ENCODE measurements at places on chromosomes 12 and 14.

GRCh38 chr12:1291601-1292332, 300.7 kb downstream of the ERC1 start:
- DNase-seq, result no peak

DNA sequence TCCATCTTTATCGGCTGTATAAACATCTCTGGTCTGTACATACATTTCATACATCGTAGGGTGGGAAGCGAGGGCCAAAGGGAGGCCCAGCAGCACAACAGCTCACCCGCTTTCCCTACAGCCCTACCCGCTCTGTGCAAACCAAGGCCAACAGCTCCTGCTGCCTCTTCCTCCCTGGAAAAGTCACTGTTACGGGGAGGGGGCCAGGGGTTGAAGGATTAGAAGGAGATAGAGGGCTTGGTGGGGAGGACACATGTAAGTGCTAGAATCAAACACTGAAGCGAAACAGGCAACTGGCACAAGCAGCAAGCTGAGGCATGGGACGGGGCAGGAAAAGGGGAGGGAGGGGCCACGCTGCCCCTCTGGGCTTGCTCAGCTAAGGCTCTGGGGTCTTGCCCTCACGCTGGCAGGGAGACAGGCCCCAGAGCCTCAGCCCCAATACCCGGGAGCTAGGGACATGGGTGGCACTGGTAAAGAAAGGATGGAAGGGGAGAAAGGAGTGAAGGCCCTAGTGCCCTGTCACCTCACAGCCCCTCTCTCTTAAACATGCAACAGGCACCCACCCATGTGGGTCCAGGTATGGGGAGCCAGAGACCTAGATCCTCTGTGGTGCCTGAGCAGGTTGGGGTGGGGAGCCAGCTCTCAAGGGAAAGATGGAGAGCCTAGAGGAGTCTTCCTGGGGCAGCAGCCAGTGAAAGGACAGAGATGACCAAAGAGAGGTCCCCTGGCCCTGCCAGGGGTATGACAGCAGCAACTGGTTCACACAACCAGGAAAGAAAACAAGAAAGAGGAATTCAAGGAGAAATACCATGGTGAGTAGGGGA, 14.4 kb downstream of the SPRYD3 start:
- no peak for DNase-seq

DNA sequence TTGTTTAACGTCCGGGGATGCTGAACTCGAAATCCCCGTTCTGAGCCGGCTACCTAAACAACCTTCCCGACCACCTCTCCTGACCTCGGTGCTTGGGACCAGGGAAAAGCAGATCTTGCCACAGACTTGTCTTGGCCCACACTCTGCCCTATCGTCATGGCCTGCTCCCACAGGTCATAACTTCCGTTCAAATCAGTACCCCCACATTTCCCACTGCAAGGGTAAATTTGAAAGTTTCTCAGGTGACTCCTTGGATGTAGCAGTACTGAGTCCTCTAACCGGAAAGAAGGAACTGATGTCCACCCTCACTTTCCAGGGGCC, 612 bp upstream of the RBM23 start:
- no peak for DNase-seq

- no peak for DNase-seq
Observed at GRCh38 chr12:41663598-41664265, 475.6 kb downstream of the PDZRN4 start.

DNA sequence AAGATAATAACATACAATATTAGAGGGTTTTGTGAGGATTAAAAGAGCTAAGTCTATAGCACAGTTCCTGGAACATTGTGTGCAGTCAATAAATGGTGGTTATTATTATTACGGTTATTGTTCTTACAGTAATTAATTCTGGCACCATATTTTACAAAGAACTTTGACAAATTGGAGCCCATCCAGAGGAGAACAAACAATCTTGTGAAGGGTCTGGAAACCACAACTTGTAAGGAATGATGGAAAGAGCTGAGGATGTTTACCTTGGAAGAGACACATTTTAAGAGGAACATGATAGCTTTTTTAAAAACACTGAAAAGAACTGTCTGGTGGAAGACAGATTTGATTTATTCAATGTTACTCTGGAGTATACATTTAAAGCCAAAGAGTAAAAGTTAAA, 150.5 kb upstream of the KRR1 start:
- DNase-seq, result no peak

DNA sequence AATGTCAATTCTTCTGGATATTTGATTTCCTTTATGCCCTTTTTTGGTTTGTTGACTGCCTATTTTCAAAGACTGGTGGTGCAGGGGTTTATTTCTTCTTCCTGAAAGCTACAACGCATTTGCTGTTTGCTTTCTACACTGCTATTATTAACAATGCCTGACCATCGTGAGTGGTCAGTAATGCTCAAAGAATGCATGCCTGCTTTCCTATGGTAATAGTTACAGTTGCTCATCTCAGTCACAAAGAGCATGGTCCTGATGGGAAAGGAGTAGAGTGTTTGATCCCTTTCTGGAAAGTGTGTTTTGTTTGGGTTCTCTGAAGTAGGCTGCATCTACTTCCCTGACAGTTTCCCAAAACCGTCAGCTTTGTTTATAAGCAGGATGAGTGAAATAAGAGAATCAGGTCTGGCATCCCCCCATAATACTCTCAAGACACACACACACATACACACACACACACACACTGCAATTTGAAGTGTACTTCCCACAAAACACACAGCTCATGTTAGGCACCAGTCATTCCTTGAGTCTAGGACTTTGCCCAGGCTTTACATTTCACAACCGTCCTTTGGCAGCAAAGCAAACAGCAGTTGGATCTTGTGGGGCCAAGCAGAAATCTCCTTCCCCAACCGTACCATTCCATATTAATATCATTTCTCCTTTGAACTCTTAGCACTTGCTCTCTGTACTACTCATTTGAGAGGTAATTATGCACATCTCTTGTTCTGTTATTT, 56.6 kb downstream of the SUDS3 start:
- no peak for DNase-seq

DNA sequence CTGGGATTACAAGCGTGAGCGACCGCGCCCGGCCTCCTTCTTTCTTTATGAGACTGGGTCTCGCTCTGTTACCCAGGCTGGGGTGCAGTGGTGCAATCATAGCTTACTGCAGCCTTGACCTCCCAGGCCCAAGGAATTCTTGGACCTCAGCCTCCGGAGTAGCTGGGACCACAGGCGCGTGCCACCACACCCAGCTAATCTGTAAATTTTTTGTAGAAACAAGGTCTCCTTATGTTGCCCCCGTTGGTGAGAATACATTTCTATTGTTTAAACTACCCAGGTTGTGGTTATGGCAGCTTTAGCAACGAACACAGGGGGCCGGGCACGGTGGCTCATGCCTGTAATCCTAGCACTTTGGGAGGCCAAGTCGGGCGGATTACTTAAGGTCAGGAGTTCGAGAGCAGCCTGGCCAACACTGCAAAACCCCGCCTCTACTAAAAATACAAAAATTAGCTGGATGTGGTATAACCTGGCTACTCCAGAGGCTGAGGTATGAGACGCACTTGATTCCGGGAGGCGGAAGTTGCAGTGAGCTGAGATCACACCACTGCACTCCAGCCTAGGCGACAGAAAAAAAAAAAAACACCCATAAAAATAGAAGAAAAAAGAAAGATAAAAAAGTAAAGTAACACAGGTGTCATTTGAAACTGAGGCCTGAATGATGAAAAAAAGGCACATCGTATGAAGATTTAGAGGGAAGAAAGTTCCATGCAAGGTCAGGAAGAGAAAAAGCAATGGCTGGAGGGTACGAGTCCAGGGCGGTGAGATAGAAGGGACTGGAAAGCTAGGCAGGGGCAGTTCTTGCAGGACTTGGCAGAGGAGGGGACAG, 977 bp upstream of the TMEM120B start:
- no peak for DNase-seq

DNA sequence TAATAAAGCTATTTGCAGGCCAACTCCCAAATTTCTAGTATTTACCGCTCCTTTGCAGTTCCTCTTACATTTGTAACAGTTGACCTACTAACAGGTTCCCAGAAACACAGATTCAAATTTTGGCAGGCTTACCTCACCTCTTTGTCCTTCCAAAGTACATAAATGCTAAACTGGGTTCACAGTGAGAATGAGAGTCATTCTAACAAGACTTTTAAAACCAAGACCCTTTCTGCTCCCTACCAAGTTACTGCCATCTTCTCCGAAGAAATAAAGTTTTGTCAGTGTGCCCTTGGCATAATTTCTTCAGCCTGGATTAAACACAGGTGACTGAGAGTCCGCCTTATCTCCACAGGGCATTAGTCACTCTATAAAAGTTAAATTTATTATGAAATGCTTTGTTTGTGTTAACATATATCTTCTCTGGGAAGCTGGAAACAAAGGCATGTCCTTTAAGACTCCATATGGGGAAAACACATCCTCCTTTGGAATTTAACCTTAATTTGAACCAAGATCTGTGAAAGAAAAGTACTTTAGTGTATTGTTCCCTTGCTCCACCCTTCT, 28.2 kb downstream of the FOXA1 start:
- no peak for DNase-seq

- no peak for DNase-seq
Observed at GRCh38 chr12:53068811-53069585, 10.2 kb downstream of the SPRYD3 start.
